ENCODE measurements at places on chromosomes 4 and X.

DNA sequence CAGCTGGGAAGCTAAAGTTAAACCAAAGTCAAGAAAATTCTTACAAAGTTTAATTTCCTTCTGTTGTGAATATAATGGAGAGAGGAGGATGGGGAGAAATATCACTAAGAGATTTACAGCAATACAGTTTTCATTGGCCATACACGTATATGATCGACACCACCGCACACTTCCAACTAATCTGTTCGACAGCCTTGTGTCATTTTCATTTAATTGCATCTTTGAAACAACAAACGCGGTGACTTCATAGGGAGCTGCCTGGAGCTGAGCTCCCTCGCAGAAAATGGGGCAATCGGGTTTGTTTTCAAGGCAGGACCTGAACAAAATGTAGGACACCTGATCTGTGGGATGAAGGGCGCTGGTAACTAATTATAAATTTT is 1.3 kb downstream of the PTPN13 start:
- DNase-seq = no peak

GRCh38 chrX:129980540-129981199 is 1.8 kb upstream of the BCORL1 start:
- DNase-seq = no peak

DNA sequence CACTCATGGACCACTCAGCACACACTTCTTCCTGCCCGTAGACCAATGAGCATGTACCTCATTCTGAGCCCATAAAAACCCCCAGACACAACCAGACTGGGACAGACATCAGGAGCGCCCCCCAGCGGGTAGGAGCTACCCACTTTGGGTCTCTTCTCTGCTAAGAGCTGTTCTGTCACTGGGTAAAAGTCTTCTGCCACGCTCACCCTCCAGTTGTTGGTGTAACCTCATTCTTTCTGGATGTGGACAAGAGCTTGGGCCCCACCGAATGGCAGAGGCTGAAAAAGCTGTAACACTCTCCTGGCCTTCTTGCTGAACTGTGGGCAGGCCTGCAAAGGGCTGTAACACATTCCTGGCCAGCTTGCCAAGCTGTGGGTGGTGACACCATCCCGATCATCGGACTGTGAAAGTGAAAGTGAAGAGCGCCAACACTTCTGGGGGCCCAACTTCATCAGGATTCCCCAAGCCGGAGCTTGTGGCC is 137.6 kb downstream of the TECRL start:
- no peak for DNase-seq

DNA sequence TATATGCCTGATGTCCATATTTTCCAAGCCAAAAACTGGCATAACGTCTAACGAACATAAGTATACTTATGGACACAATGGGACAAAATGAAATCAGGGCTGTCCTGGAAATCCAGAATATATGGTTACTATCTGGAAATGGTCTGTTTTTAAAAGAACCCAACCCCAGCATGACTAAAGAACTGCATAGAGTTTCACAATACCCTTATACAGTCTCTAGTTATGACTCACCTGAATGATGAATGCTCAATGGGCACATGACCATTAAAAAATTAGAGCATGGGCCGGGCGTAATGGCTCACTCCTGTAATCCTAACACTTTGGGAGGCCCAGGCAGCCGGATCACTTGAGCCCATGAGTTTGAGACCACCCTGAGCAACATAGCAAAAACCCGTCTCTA is 31.8 kb downstream of the AMMECR1 start:
- no peak for DNase-seq

DNA sequence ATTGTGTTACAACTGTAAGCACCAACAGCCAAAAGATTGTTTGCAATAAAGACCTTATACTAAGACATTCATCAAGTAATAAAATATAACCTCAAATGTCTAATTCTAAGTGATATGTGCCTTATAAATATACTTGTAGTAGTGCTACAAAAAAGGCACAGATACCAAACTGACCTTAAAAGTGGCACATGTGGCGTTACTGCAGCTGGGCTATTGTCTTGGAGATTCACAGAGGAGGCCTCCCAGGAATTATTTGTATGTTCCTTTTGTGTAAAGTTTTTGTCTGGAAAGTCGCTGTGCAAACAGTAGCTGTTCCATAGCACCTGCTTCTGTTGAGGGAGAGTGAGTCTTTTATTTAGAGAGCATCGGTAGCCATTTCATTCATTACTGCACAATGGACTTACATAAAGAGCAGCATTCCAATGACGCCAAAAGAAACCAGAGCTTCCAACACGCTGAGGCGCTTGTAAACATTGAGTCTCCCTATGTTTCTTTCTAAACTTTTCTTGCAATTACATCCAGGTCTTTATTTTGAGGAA is 143.7 kb downstream of the RPA4 start:
- DNase-seq = no peak

- no peak for DNase-seq
These were observed 4.5 kb upstream of the FGF16 start for GRCh38 chrX:77442728-77443127.

DNA sequence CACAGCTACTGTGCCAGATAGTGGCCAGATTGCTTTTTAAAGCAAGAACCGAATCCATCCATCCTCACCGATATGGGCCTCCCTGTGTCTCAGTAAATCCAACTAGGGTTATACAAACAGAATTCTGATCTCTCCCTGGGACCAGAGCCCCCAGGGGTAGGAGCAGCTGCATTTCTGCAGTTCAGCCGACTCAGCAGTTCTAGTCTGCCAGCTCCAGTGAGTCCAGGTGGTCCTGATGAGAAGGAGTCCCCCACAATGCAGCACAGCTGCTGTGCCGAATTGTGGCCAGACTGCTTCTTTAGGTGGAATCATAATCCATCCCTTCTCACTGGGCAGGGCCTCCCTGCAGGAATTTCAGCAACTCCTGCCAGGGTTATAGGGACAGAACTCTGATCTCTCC is 532.9 kb downstream of the ACTRT1 start:
- no peak for DNase-seq

- DNase-seq = no peak
These were observed 97.1 kb downstream of the GPR143 start for GRCh38 chrX:9668537-9668936.

DNA sequence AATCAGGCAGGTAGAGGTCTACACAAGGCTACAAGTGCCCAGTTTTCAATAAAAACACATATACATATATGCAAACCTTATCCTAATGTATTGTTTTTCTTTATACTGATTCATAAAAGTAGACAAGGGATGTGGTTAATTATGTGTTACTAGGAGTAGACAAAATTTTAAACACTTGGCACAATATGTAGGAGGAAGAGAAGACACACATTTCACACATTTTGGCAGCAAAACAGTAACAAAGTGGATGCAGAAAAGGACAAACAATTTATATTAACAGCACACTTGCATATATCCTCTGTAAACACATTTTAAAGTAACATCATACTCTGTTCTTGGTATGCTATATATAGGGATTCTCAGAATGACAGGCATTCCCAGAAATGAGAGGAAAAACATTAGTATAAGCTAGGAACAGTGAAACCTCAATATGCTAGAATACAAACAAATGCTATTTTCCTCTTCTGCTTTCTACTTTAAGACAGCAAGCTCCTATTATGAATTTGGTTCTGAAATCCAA is 63.8 kb downstream of the GPRIN3 start:
- DNase-seq = no peak

- DNase-seq = no peak
These were observed 786 bp upstream of the ZFX start for GRCh38 chrX:24148535-24149350.

- no peak for DNase-seq
These were observed 13.9 kb downstream of the CSN2 start for GRCh38 chr4:69951602-69952001.

DNA sequence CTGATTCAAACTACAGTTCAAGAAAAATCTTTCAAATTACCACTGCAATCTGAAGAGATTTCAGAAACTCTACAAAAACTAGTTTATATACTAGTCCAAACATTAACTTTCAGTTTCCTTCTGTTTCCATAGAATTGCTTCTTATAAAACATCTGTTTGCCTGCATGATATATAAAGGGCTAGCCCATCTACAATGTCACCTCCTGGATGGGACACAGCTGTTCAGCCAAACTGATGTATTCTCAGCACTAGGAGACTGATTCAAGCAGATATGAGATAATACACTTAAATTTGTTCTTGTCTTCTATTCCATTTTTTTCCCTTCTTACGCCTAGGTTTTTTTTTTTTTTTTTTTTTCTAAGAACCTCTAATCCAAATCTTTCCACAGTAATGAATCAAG is 1569.7 kb upstream of the IGFBP7 start:
- no peak for DNase-seq
